Glomerular endothelial cell (primary cell): ENCODE measurements at places on chromosomes 1 and 21. TPM values are rescaled to one million over a fixed set of nuclear protein-coding genes. Genes with fewer than 3 reads are reported as not detected.

DNA sequence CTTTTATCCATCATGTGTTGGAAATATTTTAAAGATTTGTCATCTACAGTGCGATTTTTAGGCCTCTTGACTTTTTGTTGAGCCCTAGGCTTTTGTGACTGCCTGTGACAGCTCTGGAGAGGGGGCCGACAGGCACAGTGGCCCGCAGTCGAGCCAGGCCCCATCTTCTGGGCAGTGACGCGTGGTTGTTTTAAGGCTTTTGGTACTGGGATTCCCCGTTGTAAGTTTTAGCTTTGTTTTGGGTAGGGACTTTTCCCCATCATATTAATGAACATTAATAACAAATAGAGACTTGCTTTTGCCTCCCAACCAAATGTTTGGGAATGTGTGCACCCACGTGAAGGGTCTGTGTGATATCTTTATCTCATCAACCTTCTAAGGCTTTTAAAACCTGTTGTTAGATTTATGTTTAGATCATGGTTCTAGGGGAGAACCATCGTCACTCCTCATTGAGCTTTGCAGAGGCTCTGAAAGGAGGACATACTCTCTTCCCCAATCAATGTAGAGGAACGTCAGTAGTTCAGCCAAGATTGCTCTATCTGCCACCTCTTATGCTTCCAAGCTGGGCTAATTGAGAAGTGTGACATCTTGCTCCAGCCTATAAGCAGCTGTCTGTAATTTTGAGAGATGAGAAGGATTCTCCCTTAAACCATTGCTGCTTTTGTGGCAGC lies 34.6 kb downstream of the MAPKAPK2 start:
- DNase-seq, result no peak

- no peak for DNase-seq
Observed at GRCh38 chr1:168709405-168710363, 19.3 kb downstream of the DPT start.

DNA sequence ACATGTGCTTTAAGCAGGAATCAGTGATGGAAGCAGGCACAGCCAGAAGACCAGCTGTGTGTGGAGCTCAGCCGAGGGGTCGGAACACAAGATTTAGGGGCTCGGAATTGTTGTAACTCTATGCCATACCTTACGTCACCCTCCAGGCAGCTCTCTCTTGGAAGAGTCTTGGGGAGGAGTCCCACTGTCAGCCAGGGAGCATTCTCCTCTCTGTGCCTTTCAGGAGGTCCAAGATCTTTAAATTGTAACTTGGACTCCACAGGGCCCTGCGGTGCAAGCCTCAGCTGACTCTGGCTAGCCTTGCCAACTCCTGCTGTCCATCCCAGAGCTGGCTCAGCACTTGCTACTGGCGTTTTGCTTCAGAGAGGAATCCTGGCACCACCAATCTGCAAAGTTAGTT lies 26.4 kb upstream of the ROR1 start:
- DNase-seq, result no peak

- DNase-seq, result no peak
Observed at GRCh38 chr21:35236090-35236489, 187.0 kb upstream of the RUNX1 start.

- DNase-seq, result no peak
Observed at GRCh38 chr1:201594575-201595245, 55.8 kb downstream of the NAV1 start.

DNA sequence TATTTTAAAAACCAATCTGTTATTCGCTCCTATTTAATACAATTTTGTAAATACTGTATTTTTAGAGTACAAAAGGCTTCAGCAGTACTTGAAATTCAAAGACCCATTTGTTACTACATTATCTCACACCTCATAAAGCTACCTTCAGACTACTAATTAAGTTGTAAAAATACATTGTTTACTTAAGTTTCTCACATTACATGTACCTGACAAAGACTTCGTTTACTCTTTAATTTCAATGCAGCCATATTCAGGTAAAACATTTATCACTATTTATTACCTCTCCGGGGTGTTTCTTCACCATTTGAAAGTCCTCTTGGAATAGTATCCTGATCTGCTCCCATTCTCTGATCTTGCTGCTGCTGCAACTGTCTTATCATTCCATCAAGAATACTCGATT lies 55.2 kb downstream of the BRWD1 start:
- DNase-seq, result no peak

AGMAT gene
- total RNA-seq, result 0.35 and 0.63 TPM in 2 replicates

ASPM gene
- total RNA-seq, result 4.5 and 11.3 TPM in 2 replicates

SLAMF1 gene
- total RNA-seq, result not detected in 2 replicates

DNA sequence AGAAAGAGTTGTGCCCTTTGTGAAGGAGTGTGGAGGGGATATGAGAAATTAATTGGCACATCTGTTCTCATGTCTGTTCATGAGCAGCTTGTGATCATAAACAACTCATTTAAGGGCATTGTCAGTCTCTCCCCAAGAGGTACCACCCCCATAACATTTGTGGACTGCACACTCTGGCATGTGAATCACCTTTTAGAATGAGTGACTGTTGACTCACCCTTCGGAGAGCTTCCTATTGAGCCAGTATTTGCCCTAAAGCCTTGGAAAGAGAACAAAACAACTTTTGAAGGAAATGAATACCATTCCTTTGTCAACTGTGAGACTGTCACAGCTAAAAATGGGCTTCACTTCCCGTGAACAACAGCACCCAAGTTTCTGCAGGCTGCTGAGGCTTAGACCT lies 27.5 kb upstream of the MYSM1 start:
- peak; percentile 95 for DNase-seq

NCAM2 gene
- 7.6 and 16.6 TPM in 2 replicates for total RNA-seq

ELAPOR1 gene
- total RNA-seq, result 0.29 and 0.41 TPM in 2 replicates

SHE gene
- 47.3 and 52.3 TPM in 2 replicates for total RNA-seq

OPRD1 gene
- under 0.01 TPM in 1 of 2 replicates, not detected in the other for total RNA-seq

- DNase-seq, result no peak
Observed at GRCh38 chr1:67888216-67889106, 55.2 kb upstream of the GNG12 start.

PUM1 gene
- total RNA-seq, result 64.3 and 74.7 TPM in 2 replicates

- DNase-seq, result no peak
Observed at GRCh38 chr1:82991569-82991968, 1007.4 kb downstream of the TTLL7 start.

GRCh38 chr1:234484991-234485739 lies 6.2 kb upstream of the TARBP1 start:
- no peak for DNase-seq

DNA sequence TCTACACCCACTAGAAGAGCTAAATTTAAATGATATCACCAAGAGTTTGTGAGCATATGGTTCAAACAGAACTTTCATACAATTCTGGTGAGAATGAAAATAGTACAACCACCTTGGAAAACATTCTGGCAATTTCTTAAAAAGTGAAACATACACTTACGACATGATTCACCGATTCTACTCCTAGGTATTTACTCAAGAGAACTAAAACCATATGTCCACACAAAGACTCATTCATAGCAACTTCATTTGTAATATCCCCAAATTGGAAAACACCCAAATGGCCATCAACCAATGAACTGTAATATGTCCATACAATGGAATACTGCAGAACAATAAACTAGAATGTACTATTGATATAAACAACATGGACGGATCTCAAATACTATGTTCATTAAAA lies 51.2 kb upstream of the ADAM30 start:
- no peak for DNase-seq

DNA sequence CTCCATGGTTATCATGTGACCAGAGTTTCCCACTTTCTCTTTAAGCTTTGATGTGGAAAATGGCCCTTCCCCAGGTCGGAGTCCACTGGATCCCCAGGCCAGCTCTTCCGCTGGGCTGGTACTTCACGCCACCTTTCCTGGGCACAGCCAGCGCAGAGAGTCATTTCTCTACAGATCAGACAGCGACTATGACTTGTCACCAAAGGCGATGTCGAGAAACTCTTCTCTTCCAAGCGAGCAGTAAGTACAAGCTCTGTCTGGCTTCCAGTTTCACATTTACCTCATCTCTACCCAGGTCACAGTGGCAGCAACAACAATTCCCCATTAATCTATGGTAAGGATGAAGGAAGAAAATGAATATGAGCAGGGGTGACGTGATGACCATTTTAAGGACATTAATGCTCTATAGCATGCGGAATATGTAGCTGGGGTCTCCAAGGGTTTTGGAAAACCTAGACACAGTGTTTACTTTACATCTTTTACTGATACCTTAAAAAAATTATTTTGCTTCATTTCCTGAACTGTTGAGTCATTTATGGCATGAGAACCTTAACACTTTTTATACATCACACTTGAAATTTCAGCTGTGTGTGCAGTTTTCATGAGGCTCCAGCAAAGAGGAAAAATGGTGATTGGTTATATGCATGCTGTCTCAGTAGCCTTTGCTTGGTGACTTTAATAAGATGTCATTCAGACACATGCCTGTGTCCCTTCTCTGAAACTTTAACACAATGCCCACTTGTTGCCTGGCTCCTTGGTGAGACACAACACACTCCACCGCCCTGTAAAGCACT lies 286.3 kb upstream of the SGIP1 start:
- DNase-seq, result no peak

DNA sequence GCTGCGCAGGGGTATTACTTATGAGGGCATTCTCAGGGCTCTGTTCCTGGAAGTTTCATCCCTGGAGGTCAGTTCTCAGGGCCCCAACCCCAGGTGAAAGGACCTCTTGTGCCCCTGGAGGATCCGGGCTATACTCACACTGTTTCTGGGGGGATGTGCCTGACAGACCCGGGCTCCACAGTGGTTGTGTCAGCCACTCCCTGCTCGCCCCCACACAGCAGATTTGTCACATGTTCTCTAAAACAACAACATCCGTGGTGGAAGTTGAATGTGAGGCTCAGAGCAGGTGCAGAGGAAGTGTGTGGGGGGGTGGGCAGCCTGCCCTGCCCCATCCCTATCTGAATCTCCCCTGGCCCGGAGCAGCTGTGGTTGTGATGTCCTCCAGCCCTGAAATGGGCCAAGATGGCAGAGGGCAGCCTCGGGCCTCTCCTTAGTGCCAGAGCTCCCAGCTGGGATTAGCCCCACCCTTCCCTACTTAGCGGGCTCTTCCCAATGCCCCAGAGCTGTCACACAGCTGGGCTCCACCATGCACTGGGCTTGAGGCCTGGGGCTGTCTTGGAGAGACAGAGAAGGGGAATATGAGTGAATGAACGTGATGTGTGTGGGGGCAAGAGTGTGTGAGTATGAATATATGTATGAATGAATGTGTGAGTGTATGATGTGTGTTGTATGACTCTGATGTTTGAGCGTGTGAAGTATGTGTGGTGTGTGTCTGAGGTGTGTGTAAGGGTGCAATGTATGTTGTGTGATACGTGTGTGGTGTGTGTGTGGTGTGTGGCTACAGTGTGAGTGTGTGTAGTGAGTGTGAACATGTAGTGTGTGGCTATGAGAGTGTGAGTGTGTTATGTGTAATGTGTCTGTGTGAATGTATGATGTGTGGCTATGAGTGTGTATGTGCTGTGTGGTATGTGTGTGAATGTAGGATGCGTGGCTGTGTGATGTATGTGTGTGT lies 1.5 kb upstream of the FCMR start:
- no peak for DNase-seq

GRCh38 chr21:28489162-28489561 lies 503.5 kb downstream of the LTN1 start:
- DNase-seq, result no peak

GRCh38 chr1:243596431-243597062 lies 253.5 kb downstream of the AKT3 start:
- DNase-seq, result no peak

RIIAD1 gene
- not detected in 2 replicates for total RNA-seq

- DNase-seq, result no peak
Observed at GRCh38 chr1:86825319-86825718, 88.6 kb downstream of the SELENOF start.

GRCh38 chr1:202279806-202280205 lies 61.9 kb downstream of the UBE2T start:
- no peak for DNase-seq

MROH9 gene
- total RNA-seq, result not detected in 2 replicates

RSPO1 gene
- total RNA-seq, result not detected in 2 replicates

- no peak for DNase-seq
Observed at GRCh38 chr1:46192171-46192570, 6.1 kb downstream of the POMGNT1 start.

GRCh38 chr1:18923756-18924211 lies 21.4 kb upstream of the ALDH4A1 start:
- DNase-seq, result no peak

DNA sequence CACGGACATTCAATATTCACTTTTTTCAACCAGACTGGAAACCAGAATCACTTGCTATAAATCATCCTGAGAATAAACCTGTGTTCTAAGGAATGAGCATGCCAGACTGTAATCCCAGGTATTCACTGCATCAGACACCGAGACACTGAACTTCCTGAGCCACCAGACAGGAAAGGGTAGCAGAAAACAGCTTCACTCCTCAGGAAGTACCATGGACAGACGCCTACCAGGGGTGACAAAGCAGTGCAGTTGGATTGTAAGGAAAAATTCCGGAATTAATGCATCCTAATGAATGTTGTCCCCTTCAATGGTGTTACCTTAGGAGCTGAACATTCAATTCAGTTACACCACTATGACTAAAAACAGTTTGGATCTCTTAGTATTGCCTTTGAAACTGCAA lies 156.1 kb downstream of the PIGK start:
- no peak for DNase-seq

DNA sequence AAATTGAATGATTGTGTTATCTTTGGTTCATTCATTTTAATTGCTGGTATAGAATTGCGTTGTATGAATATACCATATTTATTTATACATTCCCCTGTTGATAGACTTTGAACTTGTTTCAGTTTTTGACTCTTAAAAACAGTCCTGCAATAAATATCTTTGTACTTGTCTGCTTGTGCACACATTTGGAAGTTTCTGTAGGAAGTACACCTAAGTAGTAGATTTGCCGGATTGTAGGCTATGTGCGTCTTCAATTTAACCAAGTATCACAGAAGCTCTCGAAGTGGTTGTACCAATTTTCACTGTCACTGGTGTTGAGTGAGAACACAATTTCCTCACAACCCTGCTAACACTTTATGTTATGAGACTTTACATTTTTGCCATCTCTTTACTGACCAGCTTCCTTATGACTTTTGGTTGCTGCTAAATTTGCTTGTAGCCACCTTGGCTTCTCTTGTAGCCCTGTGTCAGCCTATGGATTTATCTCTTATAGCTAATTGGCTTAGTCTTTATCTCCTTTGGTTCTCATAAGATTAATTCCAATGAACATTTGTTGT lies 2.2 kb downstream of the TTC3 start:
- no peak for DNase-seq

- DNase-seq, result no peak
Observed at GRCh38 chr1:30596470-30596869, 126.9 kb downstream of the MATN1 start.

GRCh38 chr1:9542430-9542829 lies 3.2 kb downstream of the SLC25A33 start:
- DNase-seq, result peak; percentile 23

S100A7A gene
- total RNA-seq, result not detected in 2 replicates

DNA sequence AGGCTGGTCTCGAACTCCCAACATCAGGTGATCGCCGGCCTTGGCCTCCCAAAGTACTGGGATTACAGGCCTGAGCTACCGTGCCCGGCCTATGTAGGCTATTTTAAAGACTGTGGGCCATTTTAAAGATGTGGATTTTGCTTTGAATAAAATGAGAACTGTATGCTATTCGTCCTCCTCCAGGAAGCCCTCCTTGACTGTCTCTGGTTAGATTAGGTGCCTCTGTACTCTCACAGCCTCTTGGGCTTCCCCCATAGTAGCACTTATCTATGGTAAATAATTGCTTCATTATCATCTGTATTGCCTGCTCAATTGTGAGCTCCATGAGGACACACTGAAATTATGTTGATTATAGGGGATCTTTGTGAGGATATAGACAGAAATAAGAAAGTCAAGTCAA lies 20.5 kb upstream of the ERI3 start:
- no peak for DNase-seq

GRCh38 chr1:1799716-1800115 lies 21.4 kb upstream of the NADK start:
- no peak for DNase-seq
